Activated CD4-positive, alpha-beta T cell treated with anti-CD3 and anti-CD28 coated beads, Interleukin-2, amount 50 U/mL, for 4 hours (primary cell): ENCODE measurements at places on chromosomes 5 and 9.

- DNase-seq = no peak
Measured at GRCh38 chr9:132637351-132637750, 32.4 kb downstream of the DDX31 start.

GRCh38 chr9:1916655-1917054 is 98.5 kb upstream of the SMARCA2 start:
- no peak for DNase-seq

DNA sequence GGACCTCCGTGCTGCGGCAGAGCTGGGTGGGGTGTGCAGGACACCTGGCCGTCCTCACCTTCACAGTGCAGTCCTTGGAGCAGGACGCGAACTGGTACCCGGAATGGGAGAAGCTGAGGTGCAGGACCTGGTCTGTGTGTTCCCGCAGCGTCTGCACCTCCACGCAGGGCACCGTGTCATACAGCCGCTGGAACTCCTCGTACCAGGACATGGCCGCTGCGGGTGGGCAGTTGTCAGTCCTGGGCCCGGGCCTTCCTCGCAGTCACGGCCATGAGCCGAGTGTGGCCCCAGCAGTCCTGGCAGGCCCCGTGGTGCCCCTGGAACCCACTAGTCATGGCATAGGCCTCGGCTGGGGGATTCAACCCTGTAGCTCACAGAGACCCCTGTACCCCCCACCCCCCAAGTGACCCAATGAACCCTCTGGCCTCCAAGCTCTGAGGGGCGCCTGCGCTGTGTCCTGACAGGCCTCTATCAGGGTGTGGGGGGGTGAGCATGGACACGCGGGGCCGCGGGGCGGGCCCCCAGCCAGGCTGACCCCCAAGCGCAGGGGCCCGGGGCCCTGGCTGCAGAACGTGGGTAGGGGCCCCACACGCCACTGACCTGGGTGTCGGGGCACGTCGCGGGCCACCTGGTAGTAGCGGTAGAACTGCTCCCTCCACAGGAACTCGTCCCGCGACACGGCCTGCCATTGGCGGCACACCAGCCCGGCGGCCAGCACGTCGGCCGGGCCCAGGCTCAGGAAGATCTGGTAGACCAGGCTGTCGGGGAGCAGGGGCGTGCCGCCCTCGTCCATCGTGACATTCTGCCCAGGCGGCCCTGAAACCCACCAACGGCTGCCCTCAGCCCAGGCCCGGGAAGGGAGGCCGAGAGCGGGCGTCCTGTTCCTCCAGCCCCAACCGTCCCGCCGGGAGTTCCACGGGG is 987 bp downstream of the FBXW5 start:
- DNase-seq = no peak

DNA sequence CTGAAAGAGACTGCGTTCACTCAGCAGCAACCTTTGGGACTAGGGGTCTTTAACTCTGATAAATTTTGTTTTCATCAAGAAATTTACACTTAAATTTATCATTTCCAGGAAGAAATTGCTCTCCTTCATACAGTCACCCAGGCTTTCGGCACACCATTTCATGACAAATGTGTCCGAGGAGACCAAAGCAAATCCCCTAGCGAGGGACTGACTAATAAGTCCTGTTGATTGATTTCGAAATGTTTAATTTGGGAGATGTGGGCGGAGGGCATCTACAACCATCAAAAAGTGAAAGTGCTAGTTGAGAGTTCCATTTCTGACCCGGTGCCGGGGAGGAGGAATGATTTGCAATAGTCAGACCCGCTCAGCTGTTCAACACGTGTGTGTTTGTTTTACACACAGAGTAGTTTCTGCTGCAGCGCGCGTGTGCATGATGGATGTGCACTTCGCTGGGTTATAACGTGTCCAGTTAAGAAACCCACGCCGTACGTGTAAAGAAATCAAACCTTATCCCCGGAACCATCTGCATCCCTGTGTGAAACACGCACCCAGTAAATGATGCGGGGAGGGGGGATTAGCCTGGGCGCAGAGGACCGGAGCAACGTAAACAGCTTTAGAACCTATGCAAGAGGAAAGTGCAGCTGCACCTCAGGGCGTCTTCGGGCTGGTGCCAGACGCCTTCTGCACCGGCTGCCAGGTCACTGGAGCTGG is 845 bp upstream of the NR4A3 start:
- DNase-seq = peak; percentile 37

GRCh38 chr9:80285326-80285725 is 713.6 kb downstream of the TLE4 start:
- DNase-seq = no peak

DNA sequence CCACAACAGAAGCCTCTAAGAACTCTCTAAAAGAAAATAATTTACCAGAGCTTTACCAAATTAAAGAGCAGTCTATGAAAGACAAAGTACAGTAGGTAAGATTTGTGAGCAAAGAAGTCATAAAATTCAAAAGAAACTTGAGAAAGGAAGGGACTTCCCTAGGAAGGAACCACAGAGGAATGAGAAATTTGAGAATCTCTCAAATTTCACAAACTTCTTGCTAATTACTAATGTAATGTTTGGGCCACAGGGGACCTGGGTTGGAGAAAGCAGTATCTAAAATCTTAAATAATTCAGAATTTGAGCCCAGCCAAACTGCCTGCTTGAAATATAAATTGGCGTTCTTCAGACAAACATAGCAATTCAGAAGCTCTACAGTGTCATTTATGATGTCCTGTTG is 225.0 kb upstream of the PRR16 start:
- no peak for DNase-seq

- no peak for DNase-seq
Measured at GRCh38 chr5:134136771-134137170, 22.3 kb downstream of the TCF7 start.

DNA sequence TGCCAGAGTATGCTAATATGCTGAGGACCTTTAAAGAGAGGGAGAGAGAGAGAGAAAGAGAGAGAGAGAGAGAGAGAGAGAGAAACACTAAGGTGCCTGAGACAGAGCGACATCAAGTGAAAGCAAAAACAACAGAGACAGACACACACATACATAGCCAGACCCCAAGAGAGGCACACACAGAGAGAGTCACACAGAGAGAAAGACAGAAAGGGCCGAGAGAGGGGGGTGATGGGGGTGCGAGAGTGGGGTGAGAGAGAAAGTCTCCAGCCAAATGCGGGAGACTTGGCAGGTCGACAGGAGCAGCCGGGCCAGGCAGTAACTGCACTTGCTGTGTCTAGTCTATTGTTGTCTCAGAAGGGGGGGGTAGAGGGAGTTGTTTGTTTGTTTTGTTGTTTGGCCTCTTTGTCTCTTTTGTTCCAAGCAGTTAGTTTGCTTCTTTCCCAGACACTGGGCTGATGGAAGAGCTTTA is 30.1 kb upstream of the NFIB start:
- no peak for DNase-seq

GRCh38 chr9:137380606-137381005 is 42.4 kb downstream of the EXD3 start:
- no peak for DNase-seq

DNA sequence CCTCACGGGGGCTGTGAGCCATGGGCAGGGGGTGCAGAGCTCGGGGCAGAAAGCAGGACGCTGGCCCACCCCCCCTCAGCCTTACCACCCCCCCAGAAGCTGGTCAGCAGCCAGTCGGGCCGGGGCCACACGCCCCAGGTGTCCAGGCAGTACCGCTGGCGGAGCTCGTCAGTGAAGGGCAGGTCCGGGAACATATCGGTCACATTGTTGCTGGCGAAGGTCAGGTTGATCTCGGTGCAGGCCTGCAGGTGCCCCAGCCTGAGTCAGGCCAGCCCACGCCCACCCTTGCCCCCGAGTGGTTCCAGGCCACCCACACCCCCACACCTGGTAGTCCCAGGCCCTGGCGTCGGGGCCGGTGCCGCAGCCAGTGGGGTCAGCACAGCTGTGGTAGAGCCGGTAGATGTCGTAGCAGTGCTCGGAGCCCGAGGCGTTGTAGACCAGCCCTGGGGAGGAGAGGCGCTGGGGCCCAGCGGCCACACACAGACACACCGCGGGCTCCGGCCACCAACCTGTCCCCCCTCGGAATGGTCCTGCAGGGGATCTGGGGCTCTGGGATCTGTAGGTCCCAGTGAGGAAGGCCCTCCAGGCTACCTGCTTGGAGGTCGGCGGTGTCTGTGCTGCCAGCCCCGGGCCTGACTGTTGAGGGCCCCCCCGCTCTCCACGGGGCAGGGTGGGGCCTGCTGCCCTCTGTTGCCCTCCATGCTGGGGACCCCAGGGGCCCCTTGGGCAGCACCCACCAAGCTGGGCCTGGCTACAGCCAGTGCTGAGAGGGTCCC is 2.6 kb downstream of the DPP7 start:
- DNase-seq = no peak
